ENCODE measurements at places on chromosomes 12 and 14.

DNA sequence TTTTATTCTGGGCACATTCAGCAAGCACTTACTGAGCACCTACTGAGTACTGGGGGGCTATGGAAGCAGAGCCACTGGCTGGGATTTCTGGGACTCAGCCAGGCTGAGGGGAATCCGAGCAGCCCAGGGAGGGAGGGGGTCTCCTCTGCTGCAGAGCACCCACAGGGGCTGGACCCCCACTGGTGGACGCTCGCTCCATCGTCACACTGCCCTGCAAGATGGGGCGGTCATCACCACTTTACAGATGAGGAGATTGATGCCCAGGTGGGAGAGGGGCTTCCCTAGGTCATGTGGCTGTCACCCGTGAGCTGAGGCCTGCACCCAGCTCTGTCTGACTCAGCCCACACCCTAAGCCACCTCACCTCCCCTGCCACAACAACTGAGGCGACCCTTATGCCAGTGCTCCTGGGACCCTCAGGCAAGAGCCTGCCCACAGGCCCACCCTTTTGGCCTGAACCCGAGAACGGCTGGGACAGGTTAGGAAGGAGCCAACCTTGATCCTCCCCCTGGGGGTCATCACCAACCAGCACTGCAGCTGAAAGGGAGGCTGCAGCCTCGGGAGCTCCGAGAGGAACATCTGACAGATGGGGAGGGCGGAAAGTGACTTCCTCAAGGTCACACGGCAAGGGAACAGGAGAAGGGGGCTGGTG lies 74.4 kb downstream of the SERPINA3 start:
- DNase-seq: no peak

DNA sequence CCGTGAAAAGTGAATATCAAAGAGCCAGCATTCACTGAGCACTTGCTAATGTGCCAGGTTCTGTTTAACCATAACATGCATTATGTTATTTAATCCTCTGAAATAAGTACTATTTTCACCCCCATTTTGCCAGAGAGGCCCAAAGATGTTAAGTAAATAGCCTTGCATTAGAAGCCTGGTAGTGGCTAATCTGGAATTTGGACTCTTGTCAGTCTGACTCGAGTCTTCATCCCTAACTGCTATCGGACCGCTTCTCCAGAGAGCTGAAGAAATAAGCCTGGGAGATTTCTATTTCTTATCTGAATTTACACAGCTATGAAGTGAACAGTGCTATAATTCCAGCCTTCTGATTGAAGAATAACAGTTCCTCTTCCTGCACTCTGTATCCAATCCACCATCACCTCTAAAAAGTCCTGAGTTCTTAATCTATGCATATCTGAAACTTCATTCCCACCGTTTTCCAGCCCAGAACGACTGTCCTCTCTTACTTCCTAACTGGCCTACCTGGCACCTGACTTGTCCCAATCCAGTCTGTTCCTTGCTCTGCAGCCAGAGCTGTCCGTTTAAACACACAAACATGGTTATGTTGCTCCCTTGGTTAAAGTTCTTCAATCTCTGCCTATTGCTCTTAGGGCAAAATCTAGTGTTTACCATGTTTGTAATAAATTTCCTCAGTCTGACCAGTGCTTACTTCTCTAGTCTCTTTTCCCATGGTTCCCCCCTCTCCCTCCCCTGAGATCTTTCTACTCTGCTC lies 2.3 kb downstream of the POLR3B start:
- no peak for DNase-seq

GRCh38 chr14:31806249-31806648 lies 245.0 kb downstream of the NUBPL start:
- no peak for DNase-seq

DNA sequence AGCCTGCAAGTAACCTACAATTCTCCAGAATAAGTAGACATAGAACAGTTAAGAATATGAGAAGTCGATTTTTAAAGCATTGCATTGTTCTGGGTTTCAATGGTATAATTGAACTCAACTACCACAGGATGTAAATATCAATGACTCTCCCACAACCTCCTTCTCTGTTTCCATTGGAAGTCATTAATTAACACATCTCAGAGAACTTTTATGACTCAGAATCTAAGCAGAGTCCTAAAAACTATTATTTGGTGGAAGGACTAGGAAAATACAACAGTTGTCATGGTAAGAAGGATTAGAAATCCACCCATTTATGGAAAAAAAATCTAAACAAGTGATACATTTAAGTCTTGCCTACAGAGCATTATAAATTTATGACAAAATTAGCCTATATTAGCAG lies 21.1 kb upstream of the CPNE8 start:
- DNase-seq: no peak

DNA sequence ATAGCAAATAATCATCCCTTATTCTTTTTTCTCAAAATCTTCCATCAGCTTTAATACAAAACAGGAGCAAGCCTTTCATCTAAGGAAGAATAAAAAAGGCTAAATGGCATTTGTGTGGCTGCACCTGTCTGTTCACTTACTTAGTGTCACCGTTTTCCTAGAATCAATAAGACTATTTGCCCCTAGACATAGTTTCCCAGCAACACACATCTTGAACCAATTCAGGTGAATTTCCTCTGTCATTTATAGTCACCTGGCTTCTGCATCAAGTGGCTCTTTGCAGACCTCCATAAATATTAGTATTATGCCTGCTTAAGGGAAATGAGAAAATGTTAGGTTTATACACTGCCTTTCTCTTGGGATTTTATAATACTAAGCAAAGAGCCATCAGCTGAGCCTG lies 17.4 kb upstream of the GCH1 start:
- DNase-seq: no peak

- DNase-seq: no peak
Observed at GRCh38 chr12:25427337-25428249, 125.5 kb downstream of the LMNTD1 start.

GRCh38 chr12:47356129-47356700 lies 276.5 kb upstream of the AMIGO2 start:
- no peak for DNase-seq

DNA sequence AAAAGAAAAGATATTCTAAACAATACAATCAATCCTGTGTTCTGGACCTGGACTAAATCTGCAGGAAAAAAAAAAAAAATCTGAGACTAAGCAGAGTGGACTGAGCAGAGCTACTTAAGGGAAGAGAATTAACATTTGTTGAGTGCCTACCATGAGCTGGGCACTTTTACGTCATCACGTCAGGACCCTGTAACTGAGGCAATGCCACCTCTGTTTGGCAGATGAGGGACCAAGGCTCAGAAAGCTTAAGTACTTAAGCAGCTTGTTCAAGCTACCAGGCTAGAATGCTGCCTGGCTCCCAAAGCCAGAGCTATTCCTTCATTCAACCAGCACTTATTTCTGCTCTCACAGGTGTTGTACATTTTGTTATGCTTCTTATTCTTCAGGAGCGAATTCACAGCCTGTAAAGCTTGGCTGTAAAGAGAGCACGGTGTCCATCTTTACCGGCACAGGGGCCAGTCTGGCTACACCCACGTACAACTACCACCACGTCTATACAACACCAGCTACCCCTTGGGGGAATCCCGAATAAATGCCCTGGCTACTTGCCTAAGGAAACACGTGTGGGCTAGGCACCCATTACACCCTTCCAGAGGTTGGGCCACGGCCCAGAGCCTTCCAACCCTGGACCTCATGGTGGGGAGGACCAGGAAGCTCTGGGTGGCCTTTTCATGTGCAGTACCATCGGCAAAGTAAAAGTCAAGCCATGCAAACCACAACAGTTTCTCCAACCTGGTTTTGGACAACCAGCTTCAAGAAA lies 27.0 kb downstream of the TMCC3 start:
- DNase-seq: no peak

DNA sequence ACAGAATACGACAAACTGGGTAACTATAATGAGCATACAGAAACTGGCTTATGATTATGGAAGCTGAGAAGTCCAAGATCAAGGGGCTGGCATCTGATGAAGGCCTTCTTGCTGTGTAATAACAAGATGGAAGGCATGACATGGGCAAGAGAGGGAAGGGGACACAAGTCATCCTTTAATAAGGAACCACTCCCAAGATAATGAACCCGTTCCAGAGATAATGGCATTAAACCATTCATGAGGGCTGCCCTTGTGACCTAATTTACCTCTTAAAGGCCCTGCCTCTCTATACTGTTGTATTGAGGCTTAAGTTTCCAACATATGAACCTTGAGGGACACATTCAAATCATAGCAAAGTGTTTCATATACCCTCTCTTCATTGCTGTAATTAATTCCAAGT lies 4.6 kb upstream of the VTI1B start:
- DNase-seq: no peak

DNA sequence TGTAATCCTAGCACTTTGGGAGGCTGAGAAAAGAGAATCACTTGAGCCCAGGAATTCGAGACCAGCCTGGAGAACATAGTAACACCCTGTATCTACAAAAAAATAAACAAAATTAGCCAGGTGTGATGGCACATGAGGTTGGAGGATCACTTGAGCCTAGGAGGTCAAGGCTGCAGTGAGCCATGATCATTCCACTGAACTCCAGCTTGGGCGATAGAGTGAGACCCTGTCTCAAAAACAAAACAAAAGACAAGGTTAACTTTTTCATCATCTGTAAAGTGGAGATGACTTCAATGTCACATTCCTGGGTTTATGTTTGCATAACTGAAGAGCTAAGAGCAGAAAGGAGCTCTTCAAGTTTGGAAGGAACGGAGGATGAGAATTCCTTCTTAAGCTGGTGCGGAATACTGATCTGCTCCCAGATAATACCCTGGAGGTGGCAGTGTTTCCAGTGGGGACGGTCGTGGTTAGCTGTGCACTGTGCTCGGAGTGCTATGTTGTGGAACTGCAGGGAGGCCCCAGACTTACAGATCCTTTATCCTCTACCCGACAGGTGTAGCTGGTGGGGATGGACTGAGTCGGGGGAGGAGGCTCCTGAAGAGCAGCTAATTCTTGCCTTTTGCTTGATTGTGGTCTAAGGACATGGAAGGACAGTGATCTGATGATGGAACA lies 22.5 kb upstream of the BICD1 start:
- no peak for DNase-seq

- DNase-seq: no peak
Observed at GRCh38 chr14:85575617-85575898, 45.6 kb downstream of the FLRT2 start.

DNA sequence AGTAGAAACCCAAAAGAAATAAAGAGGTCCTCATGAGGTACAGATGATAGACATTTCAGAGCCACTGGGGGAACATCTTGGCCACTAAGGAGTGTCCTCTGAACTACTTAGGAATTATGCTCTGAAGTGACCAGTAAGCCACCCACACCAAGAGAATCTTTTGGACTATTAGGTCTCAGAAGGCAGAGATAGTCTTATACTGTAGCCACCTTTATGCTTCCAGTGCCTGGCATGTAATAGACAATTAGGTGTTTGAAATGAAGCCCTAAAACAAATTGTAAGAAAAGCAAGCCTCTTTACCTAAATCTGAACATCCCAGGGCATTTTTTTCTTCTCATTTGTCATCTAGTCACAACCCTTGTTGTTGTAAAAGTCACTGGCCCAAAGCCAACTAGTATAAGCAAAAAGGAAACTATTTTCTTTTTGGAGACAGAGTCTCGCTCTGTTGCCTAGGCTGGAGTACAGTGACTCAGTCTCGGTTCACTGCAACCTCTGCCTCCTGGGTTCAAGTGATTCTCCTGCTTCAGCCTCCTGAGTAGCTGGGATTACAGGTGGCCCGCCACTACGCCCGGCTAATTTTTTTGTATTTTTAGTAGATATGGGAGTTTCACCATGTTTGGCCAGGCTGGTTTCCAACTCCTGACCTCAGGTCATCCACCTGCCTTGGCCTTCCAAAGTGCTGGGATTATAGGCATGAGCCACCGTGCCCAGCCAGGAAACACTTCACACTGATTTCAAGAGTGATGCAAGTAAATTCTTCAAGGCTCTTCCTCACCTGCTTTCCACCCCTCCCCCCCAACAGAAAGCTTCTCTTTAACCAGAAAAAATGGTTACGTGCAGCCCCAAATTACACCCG lies 11.1 kb downstream of the PLEKHA5 start:
- DNase-seq: no peak

DNA sequence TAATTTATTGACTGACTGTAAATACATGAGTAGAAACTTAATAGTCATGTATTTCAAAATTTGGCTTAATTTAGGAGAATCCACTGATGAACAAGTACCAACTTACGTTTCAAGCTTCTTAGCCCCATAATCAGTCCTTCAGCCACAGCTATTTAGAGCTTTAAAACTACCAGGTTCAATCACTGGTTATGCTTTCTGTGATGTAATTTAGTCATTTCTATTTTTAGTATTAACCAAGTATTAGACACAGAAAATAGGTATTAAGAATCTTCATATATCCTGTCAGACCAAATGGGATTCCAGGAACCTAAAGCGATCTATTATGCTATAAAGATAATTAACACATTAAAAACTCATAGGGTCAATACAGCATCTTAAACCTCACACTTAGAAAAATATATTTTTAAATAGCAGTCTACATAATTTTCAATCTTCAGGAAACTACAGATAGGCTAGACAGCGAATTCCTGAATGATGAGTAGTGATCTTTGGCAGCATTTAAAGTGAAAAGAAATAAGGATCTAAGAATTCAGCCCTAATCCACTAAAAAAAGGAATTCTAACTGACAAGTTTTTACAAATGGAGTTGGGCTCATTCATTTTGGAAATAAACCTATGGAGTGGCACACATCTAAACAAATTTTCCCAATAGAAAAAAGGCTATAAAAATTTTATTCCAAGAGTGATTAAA lies 51.5 kb downstream of the ZC3H14 start:
- no peak for DNase-seq

DNA sequence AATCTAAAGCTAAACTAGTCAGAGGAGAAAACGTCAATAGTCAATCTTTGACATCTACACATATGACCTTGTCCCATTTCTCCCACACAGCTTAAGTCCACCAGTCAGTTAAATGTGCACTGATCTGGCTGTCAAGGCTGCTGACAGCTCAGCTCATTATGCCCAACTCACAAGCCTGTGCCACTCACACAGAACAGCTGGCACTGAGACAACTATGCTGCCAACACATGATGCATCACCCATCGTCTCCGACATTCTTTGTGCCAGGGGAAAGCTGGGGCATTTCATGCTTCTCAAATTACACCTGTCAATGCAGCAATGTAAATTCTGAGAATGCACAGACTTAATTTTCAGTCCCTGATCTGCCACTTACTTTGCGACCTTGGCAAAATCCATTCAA lies 25.3 kb downstream of the GNS start:
- no peak for DNase-seq

- no peak for DNase-seq
Observed at GRCh38 chr14:20031058-20031457, 4.8 kb downstream of the OR4K13 start.

GRCh38 chr14:27750114-27750513 lies 1016.5 kb upstream of the FOXG1 start:
- no peak for DNase-seq

Measured in stimulated activated CD8-positive, alpha-beta memory T cell treated with anti-CD3 and anti-CD28 coated beads, Interleukin-15, amount 100 ng/mL, for 1 hour (primary cell).